ENCODE measurements at places on chromosomes 7 and 10.

- DNase-seq, result peak; percentile 97
Observed at GRCh38 chr7:26346611-26347203, 55.0 kb downstream of the SNX10 start.

DNA sequence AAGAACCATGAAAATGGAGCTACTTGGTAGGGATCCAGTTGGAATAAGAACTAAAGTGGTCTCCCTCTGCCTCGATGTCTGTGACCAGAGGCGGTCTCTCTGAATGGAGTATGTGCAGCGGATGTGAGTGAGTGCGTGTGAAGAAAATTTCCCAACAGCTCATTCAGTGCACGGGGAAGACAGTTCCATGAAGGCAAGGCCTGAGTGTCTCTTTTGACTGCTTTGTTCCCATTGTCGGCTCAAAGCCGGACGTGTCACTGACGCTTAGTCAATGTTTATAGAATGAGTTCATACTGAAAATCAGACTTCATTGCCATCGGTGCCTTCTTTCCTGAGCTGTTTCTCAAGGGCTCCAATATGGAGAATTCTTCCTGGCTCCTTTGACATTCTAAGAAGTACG lies 55.3 kb upstream of the GRB10 start:
- peak; percentile 96 for DNase-seq

DNA sequence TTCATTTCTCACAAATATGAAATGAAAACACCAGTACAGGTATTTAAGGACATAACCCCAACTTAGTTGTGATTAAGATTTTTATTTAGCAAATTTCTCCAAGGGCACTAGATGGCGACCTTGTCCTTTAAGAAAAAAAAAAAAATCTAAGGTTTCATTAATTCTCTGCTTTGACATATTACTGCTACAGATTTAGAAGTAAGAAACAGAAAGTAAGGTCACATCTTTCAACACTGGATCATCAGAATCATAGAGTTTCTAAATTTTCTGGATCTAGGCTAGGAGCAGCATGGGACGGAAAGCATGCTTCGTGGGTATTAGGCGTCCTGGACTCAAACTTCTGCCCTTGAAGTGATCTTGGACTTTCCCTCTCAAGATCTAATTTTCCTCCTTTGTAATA lies 85.5 kb upstream of the PRKG1 start:
- DNase-seq, result no peak

GRCh38 chr7:129188892-129189660 lies 643 bp downstream of the SMO start:
- DNase-seq, result no peak

DNA sequence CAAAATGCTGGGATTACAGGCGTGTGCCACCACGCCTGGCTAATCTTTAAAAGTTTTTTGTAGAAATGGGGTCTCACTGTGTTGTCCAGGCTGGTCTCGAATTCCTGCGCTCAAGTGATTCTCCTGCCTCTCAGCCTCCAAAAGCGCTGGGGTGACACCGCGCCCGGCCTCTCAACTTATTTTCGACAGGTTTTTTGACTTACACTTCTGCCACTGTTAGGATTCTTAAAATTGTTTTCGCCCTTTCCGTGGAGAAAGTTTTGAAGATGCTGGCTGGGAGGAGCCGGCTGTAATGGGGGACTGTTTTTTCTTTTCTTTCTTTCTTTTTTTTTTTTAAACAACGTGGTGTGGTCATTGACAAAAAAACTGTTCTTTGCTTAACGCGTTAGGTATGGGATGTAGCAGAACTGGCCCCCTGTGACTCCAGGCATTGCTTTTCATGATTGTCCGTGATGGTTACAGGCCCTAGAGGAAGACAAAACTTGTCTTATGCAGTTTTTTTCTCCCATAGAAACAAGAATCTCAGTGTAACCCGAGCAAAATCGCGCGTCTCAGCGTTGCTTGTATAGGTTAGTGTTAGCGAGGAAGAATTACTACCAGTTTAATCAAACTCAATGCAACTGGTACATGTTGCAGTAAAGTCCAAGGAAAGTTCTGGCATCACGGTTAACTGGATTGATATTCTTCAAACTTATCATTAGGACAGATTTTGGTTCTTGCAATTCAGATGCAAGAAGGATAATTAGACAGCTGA lies 72.2 kb downstream of the DAGLB start:
- no peak for DNase-seq

DNA sequence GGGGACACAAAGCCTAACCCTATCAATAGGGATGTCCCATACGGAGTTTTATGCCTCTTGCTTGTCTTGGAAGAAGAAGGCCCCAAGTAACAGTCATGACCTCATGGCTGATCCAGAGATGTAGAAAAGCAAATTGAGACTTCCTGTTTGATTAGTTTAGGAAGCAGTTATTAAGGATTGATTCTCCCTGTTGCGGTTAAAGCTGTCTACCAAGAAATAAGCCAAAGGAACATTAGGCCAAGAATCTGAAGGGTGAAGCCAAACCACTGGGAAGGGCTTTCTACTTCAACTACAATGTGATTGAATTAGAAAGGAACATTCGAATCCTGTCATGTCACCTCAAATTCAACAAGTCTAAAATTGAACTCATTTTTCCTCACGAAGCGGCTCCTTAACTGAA lies 60.5 kb upstream of the AGBL3 start:
- no peak for DNase-seq

GRCh38 chr7:77550586-77550985 lies 13.5 kb downstream of the PTPN12 start:
- DNase-seq, result no peak

DNA sequence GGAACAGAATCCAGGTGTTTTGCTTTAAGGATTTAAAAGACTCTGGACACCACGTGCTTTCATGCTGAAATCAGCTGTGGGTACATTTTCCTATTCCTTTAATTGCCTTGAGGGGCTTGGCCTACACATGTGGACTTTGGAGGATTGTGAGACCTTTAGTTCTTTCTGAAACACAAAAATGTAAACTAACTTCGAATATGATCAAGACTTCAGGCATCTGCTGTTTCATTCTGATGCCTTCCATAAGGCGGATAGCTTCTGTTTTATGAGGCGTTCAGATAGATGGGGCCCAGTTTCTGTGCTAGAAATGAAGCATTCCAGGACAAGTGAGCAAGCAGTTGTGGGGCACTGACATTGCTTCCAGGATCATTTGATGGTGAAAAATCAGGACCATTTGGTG lies 1.5 kb upstream of the NOBOX start:
- no peak for DNase-seq

GRCh38 chr7:43648473-43649406 lies 65.8 kb downstream of the STK17A start:
- DNase-seq, result peak; percentile 48

DNA sequence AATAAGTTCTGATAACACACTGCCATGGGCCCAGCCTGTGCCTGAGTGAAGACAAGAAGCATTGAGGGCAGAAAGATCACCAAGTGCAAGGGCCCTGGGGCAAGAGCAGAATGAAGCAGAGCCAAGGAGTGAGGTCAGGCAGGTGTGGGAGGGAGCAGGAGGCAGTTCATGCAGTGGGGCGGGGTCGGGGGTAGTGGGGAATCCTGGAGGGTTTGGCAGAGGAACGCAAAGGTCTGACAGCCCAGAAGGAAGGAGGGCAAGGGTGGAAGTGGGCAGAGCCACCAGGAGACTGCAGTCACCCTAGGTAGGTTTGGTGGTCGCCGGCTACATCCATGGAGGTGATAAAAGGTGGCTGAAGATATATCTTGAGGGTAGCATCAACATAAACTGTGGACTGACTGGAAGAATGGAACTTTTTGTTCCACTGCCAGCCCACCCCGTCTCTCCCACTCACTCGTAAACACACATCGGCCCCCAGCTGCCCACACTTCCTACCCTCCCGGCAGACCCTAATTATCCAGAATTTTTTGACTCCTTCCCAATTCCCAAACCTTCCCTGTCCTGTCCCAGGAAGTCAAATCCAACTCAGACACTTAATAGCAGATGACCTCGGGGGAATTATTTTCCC lies 172.4 kb downstream of the ARHGAP12 start:
- DNase-seq, result no peak

GRCh38 chr7:127946111-127946510 lies 85.1 kb downstream of the LRRC4 start:
- peak; percentile 58 for DNase-seq

DNA sequence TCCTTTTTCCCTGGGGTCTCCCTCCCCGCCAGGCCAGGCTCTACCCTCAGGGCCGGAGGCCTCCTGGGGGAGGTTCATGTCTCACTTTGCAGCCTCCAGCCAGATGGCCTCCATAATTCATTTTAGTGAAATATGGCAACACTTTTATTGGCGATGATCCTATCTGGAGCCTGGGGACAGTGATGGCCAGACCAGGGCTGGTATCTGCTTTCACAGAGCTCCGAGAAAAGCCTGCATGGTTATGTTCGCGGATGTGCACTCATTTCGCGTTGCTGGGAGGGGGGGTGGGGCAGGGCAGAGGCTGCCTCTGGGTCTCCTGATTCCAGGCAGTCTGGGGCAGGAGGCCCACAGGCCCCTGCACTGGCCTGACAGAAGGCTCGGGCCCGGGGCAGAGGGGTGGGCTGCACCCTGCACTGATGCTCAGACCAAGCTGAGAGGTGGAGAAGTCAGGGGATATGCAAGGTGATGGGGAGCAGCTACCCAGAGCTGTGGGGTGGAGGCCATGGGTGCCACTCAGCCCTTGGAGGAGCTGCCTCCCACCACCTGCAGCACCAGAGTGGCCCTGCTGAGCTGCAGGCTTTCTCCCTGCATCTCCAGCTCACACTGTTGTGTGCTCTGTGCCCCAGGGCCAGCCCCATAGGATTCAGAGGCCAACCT lies 85.3 kb upstream of the RET start:
- no peak for DNase-seq

DNA sequence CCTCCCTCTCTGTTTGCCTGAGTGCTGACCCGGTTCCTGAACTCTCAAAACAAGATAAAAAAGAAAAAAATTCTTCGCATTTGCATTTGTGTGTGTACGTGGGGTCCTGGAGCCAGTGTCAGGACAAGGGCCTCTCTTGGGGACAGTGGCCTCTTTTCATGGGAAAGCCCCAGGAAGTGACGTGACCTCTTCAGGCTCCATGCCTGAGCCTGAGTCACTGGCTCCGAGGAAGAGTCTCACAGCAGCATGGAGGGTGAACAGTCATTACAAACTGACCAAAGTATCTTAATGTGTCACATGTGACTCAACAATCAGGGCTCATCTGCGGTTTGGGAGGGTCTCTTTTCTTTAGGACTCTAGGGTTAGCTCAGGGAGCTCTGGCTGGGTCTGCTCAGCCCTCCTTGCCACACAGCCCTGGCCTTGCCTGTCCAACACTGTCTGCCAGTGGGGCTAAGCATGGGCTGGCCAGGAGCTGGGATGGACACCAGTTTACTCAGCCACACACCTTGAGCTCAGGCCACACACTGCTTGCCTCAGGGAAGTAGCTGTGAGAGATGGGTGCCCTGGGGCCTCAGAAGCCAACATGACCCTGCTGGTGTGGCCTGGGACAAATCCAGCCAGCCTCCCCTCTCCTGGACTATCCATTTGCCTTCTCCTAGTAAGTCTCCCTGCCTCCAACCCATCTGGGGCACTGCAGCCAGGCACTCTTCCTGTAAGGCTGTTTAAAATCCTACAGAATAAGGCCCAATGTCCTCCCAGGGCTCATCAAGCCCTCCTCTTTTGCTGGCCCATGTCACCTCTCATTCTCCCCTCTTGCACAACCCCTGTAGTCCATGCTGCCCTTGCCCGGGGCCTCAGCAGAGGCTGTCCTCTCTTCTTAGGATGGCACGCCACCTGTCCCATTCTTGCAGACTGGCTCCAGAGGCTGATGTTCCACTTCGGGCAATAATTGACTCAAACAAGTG lies 10.5 kb downstream of the TMEM273 start:
- peak; percentile 46 for DNase-seq

DNA sequence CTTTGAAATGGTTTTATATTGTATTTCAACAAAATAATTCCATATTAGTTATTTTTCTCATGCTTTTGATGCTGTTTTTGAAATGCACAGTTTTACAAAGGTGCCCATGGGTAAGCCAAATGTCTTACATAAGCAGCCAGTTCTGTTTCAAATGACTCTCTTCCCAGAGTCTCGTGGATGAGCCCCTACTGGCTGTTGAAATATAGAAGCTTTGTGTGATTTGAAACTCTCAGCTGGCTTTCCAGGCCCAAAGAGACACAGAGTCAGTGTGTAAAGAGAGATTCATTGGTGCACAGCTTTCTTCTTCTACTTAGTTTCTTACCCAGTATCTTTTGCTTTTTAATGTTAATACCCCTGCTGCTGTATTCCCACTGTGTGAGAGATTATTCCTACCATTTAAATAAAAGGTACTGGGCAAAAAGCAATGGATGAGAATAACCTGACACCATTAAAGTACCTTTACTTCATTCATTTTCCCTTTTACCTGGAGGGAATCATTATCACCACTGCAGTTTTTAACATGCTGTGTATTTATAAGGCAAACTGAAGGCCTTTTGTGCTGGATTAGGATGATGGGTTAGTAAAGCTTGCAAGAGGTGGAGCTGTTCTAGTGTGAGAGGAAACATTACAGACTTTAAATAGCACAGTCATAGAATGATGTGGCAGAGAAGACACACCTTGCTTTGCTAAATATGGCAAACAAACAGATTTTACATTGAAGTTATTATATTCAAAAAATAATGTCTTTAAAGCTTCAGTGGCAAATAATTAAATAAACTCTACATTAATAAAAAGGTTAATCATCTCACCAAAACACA lies 415.1 kb downstream of the THSD7A start:
- peak; percentile 28 for DNase-seq

- DNase-seq, result no peak
Observed at GRCh38 chr10:70715853-70716795, 43.8 kb downstream of the ADAMTS14 start.

DNA sequence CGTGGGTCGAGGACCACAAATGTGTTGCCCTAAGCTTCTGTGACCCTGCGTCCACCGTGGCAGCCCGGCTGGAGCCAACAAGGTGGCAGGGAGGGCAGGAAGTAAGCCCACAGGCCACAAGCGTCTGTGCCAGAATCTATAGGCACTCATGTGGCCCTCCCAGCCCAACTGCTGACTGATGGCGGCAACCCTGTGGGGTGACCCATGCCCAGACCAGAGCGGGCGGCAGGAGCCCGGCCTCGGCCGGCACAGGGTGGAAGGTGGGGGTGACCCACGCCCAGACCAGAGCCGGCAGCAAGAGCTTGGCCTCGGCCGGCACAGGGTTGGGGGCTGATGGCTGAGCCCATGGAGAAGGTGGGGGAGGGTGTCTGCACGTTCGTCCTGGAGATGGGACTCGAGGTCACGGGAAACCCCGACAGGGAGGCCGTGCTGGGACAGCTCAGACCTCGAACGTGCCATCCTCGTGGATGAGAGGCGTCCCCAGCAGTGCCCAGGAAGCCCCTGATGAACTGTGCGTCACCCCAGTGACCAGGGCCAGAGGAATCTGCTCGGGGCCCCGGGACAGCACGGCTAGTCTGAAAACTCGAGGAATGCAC lies 181.0 kb downstream of the ELFN1 start:
- no peak for DNase-seq

Data from epithelial cell of esophagus (primary cell).